ENCODE measurements at places on chromosomes 3 and 15.

GRCh38 chr15:69225355-69226022 is 65.1 kb downstream of the GLCE start:
- no peak for DNase-seq

DNA sequence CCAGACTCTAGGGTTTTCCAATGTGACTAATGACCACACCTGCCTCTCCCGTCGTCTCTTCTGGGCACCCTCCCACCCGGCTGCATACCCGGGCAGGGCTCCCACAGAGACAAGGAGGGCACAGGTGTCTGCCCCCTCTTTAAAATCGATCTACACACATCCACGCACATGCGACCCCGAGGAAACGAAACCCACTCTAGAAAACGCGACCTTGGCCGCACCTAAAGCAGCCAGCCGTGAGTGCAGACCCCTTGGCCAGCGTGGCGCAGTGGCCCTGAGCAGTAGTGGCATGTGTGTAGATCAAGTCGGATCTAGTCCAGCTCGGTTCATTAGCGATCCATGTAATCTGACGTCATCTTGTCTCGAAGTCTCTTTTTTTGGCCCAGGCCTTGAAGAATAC is 151.8 kb downstream of the NSMCE3 start:
- DNase-seq, result no peak

DNA sequence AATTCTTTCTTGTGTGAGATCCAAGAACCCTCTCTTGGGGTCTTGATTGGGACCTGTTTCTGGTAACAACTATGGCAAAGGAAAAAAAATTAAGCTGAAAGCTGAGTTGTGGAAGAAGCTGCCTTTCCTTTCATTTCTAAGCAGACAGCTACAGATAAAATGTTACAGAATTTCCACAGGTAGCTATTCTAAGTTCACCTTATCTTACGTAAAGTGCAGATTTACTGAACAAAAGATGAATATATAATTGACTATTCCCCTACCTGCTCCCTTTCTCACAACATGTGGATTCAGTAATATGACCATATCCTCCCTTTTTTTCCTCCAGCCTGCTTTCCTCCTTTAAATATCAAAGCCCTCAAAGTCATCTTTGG is 36.6 kb downstream of the CLEC3B start:
- DNase-seq, result no peak

- DNase-seq, result no peak
Measured at GRCh38 chr15:77533578-77534430, 98.9 kb downstream of the LINGO1 start.

GRCh38 chr3:29335438-29335837 is 54.6 kb downstream of the RBMS3 start:
- no peak for DNase-seq

DNA sequence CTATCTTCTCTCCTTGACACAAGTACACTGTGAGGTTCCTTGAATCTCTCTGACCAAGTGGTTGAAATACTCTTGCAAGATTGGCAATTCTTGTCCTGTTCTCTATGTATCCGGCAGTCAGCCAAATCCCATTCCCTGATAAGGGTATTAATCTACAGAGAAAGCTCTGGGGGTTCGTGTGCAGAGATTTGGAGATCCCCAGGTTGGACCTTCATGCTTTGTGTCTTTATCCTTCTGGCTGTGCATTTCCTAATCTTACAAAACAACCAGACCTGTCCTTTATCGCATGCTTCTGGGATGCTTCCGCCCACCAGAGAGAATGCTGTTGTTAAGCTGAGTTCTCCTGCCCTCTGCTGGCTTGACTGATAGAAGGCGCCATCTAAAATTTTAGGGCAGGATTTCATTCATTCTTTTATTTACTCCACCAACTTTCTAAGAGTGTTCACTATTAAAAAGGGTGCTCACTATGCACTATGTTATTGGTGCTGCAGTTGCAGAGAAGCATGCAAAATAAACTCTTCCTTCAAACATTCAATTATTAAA is 8.6 kb upstream of the SST start:
- DNase-seq, result peak; percentile 38

GRCh38 chr15:53693729-53694475 is 65.6 kb downstream of the WDR72 start:
- DNase-seq, result no peak

GRCh38 chr3:137385922-137386321 is 378.2 kb upstream of the SOX14 start:
- DNase-seq, result no peak

DNA sequence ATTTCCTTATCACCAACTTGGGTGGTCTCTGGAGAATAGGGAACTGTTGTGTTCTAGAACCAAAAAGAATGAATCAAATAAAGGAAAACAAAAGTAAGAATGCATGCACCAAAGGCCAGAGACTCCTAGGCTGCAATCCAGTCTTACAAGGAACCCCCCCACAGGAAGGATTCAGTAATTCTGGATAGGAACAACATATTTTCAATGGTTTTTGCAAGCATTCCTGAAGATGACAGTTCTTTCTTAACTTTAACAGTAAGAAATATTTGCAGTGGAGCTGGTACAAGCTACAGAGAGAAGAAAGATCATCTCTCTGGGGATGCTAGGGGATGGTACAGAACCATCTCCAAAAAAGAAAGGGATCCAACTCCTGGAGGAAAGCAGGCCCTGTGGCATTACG is 116.2 kb upstream of the CHRM5 start:
- DNase-seq, result no peak

GRCh38 chr3:130748981-130749380 is 2.4 kb upstream of the PIK3R4 start:
- DNase-seq, result no peak

GRCh38 chr3:46442576-46443530 is 21.9 kb downstream of the LTF start:
- DNase-seq, result peak; percentile 46

- no peak for DNase-seq
Measured at GRCh38 chr3:151145713-151146070, 57.3 kb downstream of the GPR171 start.
